ENCODE measurements at places on chromosomes 4 and X.

DNA sequence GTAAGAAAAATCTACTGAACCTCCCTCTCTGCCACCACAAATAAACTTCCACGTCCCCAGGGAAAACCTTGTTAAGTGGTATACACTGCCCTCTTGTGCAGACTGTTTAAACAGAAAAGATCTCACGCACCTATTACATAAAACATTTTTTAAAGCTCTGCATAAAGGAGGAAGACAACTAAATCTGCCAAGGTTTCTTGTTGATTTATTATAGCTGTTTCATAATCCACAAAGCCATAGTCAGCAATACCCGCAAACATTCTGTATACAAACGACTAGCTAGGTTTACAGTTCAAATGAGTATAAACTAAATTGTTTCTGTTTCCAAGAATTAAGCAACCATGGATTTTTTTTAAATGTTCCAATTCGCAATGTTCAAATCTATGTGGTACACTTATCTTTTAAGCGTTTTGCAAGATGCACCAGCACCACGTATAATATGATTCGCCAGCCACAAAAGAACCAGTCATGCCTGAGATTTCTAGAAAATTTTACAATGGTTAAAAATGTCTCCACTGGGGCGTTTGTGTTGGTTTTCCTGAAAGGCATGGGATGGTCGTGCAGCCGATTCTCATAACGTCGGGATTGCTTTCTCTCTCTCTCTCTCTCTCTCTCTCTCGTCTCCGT lies 164.6 kb downstream of the PRKX start:
- no peak for DNase-seq

DNA sequence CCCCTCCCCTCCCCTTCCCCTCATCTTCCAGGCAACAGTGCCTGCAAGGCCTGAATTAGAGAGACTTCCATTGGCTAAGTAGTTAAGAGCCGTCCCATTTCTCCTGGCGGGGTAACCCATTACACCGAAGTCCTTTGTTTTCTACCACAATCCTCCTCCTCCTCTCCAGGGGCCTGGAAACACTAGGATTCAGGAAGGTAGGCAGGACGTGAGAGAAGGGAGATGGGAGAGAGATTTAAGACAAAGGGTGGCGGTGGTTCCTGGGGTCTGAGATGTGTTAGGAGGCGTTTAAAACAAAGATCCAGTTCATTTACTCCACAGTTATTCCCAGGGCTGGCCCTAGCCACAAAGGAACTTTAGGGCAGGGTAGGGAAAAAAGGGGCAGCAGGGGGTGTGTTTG lies 28.0 kb downstream of the NYX start:
- no peak for DNase-seq

DNA sequence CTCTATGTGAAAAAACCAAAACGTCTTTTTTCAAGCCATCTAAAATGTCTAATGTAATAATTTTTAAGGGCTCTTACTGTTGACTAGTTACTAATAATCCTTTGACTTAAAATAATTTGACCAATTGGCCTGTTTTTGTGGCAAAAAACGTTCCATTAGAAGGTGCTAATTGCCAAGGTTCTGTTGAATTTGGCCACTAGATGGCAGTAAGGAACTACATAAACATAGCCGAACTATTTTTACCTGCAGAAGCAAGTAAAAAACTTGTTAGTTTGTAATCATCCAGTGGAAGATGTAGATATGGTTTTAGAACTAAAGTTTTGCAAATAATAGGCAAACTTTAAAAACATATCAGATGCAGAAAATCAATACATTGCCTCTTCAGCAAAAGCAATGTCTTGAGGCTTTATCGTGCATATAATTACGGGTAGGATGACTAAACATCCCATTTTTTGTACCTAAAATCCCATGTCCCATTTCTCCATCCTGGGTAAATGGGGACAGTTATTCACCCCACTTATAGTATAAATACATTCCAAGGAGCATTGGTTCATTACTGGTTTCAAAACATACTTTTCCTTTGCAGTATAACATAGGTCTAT lies 57.6 kb downstream of the PROM1 start:
- no peak for DNase-seq

GRCh38 chr4:181105487-181105886 lies 1137.7 kb upstream of the TENM3 start:
- DNase-seq: no peak

DNA sequence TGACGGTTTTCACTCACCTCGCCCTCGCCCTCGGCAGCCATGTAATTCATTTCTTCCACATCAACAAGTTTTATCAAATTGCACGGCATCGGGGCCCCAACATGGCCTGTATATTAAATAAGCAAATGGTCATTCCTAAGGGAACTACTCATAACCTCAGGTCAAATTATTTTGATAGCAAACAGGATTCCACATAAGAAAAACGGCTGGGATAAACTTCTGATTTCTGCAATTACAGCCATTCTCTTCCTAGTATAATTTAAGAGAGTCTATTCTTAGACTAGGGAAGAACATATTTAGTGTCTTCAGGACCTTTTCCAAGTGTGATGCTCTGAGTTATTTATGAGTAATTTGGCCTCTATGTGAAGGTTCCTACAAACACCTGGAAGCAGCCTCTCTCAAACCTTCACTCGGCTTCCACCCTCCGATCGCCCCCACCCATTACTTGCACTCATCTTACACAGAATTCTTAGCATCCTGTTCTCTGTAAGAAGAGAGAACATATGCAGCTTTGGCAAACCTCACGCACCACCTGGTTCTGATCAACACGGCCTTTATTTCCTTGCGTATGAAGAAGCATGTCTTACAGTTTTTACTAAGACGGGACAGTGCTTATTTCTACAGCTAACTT lies 29.4 kb upstream of the CENPU start:
- DNase-seq: no peak

- DNase-seq: no peak
These were observed 77.5 kb upstream of the ELOVL6 start for GRCh38 chr4:110275871-110276270.

DNA sequence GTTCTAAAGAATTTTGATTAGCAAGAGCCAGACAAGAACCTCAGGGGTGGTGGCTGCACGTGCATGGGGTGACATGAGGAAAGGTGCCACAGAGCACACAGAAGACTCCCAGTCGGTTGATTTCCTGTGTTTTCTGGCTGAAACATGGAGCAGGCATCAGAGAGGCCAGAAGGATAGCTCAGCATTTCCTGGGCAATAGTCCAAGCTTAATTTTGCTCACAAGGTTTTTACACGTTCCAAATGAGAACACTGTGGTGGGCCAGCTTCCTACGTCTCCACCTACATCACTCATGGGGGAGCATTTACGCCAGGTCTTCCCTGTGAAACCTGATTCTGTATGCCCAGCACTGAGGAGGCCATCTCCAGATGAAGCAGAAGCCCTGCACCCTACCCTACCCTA lies 212.5 kb upstream of the CLNK start:
- no peak for DNase-seq

DNA sequence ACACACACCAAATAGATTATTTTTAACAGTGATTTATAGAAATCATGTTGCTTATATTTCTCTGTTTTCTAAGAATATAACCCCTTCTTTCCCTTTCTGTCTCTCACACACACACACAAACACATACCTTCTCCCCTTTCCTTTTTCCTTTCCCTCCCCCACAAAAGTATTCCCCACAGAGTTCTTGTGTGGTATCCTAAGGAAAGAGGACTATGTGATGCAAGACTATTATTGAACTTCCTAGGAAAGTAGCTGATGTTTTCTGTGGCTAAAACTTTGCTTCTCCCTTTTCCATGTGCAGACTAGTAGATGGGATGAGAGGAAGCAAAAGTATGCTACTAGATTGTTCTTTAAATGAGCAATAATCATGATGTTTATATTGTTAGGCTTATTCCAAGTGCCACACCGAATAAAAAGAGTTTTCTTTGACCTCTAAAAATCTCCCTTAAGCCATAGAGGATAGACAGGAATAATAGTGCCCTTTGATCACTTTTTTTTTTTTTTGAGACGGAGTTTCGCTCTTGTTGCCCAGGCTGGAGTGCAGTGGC lies 38.7 kb downstream of the CPEB2 start:
- DNase-seq: no peak

- DNase-seq: no peak
These were observed 23.0 kb downstream of the ZNF81 start for GRCh38 chrX:47859686-47860085.

Data from natural killer cell treated with Interleukin-12 subunit alpha and Interleukin-12 subunit beta and Interleukin-15 and Interleukin-18, amount 100 ng/mL, for 72 hours (primary cell).